ENCODE measurements at places on chromosomes 13 and 19.
A peak's percentile ranks its signal among the peaks of the same experiment; 100 is the strongest.

DNA sequence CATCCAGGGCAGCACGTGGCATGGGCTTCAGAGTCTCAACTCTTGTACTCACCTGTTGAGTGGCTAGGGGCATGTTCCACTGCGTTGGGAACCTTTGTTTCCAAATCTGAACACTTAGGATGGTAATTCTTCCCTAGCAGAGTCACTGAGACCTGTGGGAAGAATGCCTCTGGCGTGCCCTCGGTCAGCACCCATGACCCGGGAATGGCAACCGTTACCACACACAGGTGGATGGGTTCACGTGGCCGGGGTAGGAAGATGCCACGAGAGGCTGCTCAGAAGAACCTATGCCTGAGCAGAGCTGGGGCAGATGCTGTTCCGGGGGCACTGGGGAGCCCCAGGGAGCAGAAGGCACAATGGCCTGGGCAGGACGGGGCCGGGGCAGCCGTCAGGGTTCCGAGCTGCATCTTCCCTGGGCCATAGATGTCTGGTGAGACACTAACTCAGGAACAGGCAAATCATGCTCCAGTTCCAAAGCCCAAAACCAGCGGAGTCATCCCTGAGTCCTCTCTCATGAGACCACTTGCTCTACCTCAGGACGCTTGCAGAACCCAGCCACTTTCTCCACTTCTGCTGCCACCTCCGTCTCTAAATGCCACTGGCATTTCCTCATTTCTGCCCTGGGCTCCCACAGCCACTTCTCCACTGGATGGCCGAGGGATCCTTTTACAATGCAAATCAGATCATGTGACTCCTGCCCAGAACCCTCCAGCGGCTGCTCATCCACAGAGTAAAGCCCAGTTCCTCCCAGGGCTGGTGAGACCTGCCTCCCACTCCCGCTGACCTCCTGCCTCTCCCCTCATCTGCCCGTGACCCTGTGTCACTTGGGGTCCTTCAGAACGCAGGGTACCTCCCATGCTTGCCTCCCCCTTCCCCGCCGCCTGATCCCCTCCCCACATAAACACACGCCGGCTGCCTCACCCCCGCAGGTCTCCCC, 36.7 kb downstream of the FAM124A start:
- no peak for DNase-seq

DNA sequence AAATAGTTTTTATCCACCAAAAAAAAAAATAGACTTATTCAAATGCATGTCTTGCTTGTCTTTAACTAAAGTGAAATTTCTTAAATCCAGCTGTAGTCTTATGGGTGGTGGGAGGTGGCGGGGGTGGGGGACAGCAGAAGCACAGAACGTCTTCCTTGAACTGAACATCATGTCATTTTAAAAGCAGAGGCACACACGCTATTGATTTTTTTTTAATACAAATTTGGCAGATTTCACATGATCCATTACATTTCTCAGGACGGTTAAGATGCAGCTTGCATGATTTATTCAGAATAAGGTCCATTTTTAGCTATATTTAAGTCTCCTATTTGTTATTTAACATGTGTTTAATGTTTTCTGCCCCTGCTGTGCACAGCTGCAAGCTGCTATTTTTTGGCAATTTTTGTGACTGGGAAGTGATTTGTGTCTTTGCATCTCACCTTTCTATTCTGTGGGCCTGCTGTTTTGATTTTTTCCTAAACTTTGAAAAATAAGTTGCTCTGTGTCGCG, 274.0 kb downstream of the TSHZ3 start:
- DNase-seq: no peak

GRCh38 chr19:19399733-19400433, 5.6 kb upstream of the GATAD2A start:
- DNase-seq: no peak

GRCh38 chr19:40547836-40548235, 28.8 kb upstream of the SHKBP1 start:
- no peak for DNase-seq

DNA sequence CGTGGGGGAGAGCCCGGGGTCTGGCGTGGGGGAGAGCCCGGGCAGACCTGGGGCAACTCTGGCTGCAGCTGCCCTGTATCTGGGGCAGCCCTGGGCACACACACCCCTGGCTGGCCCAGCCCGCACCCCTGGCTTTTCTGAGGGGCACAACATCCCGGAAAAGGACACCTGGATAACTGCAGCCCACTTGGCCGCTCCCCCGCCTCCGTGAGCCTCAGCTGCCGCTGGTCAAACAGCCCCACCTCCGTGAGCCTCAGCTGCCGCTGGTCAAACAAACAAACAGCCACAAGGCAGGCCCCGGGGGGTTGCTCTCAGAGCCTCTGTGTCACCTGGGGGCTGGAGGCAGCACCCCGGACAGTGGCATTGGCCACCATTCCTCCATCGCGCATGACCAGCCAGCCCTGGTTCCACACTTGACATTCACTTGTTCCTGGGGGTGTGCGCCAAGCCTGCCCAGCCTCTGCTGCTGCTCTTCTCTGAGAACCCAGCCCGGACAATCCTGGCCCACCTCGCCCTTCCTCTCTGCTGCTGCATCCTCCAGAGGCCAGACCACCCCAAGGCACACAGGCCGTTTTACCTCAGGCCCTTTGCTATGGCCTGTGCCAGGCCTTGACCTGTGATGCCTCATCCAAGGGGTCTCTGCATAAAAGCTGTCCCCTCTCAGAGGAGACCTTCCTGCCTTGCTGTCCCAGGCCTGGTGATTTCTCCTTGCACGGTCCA, 19.9 kb downstream of the CEBPG start:
- no peak for DNase-seq

DNA sequence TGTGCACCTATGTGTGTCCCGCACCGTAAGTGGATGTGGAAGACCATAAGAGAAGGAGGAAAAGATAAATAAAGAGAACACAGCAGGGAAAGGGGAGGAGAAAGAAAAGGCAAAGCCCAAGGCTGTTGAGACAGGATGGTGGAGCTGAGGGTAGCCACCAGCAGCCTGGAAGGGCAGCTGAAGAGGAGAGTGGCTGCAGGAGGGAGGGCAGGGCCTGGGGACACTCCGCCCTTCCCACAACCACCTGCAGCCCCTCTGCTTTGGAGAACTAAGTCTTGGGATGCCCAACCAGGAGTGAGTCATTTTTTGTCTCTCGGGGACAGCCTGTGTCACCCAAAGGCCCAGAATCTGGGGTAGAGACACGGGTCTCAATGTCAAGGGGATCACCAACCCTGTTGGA, 26.4 kb upstream of the CCNE1 start:
- no peak for DNase-seq

DNA sequence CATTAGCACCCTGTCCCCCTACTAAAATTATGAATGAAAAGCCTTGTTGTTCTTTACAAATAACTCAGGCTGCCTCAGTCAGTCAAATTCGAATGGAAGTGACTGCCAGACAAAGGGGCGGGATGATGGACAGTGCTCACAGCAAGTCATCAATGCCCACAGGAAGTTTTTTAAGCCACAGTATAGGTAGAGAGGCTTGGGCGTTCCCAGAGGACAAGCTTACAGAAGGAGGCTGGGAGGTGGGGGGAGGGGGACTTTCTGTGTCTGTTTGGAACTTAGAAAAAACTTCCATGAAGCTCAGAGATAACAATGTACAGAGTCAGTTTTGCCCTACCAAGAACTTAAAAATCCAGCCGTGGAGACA, 18.5 kb upstream of the SPRY2 start:
- DNase-seq: no peak

- no peak for DNase-seq
Measured at GRCh38 chr13:50075619-50076097, 60.4 kb downstream of the KCNRG start.

- DNase-seq: no peak
Measured at GRCh38 chr13:98172590-98173422, 4.3 kb downstream of the RNF113B start.

DNA sequence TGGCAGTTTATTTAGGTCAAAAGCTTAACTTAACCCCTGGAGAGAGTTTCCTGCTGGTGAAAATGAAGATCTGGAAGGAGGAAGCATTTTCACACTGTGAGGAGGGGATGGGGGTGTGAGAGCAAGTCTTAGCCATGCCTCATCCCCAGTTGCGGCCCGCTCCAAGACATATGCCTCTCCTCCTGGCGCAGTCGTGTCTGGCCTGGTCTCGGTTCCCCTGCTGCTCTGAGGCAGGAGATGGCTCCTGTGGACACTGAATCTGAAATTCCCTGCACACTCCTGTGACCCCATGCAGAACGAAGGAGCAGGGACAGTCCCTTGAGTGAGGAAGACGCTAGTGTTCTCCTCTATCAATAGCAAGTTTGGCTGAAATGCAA, 360 bp upstream of the ZNF69 start:
- no peak for DNase-seq

GRCh38 chr13:113927661-113928581, 46.0 kb downstream of the C13orf46 start:
- DNase-seq: peak; percentile 66

- no peak for DNase-seq
Measured at GRCh38 chr13:28089065-28089464, 11.3 kb downstream of the FLT3 start.

DNA sequence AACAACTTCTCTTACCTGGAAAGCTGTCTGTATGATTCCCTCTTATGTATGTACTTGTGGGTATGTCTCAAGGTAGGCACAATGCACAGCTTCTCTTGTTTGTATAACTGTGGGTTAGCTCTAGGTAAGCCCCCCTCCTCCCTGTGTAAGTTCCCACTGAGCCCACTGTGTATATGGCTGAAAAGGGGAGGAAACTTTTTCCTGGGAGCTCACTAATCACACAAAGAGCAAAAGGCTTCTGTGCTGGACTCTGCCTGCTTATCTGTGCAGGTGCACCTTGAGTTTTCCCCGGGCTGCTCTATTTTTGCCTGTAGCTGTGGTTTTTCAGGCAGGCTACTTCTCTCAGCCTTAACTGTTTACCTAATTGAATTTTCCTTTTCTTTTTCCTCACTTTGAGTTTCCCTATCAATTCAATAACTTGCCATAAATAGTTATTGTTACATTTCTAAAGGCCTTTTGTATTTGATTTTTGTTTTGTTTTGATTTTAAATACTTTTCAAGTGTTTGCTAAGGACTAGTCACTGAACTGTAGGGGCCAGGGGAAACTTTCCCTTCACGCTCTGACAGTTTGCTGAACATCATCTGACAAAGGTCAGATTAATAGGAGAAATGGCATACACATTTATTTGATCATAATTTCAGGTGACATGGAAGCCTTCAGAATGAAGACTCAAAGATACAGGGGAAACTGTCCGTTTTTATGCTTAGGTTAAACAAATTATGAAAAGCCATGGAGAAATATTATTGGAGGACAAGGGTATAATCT, 423.5 kb upstream of the ATXN8OS start:
- no peak for DNase-seq

DNA sequence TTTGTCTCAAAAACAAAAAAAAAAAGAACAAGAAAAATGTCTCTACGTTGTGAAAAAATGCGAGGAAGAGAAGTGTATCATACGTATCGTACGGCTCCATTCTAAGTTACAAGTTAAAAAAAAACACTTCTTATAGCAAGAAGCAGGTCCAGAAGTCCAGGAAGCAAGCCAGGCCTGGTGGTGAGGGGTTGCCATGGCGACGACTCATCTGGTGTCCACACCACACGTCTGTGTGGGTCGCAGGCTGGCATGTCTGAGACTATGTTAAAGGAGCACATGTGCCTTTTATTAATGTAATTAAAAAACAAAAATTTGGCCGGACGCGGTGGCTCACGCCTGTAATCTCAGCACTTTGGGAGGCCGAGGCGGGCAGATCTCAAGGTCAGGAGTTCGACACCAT, 5.9 kb downstream of the MED16 start:
- DNase-seq: no peak

GRCh38 chr13:52454459-52454819, 839 bp upstream of the CKAP2 start:
- no peak for DNase-seq

DNA sequence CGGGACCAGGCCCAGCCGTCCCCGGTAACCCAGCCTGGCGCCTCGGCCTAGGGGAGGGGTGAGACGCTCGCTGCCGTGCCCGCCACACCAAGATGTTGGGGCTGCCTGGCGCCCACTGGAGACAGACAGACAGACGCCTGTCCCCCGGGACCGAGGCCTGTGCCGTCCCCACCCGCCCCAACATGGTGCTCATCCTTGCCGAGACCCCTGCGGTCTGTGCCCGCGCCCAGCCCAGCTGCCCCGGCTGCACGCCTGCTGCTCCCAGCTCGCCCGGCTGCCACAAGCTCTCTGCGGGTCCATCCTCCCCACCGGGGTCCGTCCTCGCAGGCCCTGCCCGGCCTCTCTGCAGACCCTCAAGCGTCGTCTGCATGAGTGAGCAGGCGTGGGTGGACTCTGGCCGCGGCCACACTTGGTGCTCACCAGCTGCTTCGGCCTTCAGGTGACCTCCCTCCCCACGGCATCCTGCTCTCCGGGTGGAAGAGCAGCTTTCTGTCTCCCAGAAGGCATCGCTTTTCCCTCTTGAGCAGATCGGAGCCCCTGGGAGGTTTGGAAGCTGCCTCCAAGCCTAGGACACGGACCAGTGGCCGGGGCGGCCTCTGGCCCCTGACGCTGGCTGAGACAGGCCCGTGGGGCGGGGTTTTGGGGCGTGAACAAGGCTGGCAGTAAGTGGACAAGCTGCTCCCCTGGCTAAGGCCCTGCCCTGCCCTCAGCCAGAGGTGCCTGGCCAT, 6.7 kb upstream of the TMPRSS9 start:
- DNase-seq: no peak

GRCh38 chr19:33273065-33273736, 29.1 kb downstream of the CEBPA start:
- no peak for DNase-seq

GRCh38 chr13:51945149-51945548, 66.1 kb downstream of the ATP7B start:
- no peak for DNase-seq

- no peak for DNase-seq
Measured at GRCh38 chr13:77595166-77595810, 59.8 kb downstream of the SCEL start.

DNA sequence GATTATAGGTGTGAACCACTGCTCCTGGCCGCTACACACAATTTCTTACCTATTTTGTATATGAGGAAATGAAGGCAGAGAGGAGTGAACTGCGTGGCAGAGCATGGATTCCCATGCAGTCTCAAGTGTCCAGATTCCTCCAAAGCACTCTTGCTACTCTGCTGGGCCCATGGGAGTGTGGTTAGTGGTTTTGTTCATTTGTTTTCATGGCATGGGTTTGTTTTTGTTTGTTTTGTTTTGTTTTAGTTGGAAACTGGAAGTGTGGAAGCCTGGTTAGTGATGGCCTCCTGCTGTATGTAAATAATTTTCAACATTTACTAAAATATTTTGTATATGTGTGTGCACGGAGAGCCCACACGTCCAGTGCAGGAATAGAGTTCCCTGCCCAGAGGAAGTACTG, 61.3 kb upstream of the LRCH1 start:
- DNase-seq: no peak

- DNase-seq: no peak
Measured at GRCh38 chr13:46895381-46895780, 1.5 kb downstream of the HTR2A start.

GRCh38 chr13:75391432-75392100, 90.4 kb downstream of the TBC1D4 start:
- no peak for DNase-seq

- no peak for DNase-seq
Measured at GRCh38 chr19:49061445-49061844, 3.2 kb downstream of the NTF4 start.

- no peak for DNase-seq
Measured at GRCh38 chr13:69306766-69307165, 800.9 kb upstream of the ATXN8OS start.

GRCh38 chr19:48867123-48867745, 1.2 kb downstream of the PLEKHA4 start:
- DNase-seq: no peak

- no peak for DNase-seq
Measured at GRCh38 chr19:28841531-28841930, 371.4 kb downstream of the UQCRFS1 start.

Data from PC-9 (cell line).